ENCODE measurements at places on chromosomes 11 and 22.

GRCh38 chr11:124919898-124920297, 848 bp downstream of the HEPN1 start:
- no peak for DNase-seq

DNA sequence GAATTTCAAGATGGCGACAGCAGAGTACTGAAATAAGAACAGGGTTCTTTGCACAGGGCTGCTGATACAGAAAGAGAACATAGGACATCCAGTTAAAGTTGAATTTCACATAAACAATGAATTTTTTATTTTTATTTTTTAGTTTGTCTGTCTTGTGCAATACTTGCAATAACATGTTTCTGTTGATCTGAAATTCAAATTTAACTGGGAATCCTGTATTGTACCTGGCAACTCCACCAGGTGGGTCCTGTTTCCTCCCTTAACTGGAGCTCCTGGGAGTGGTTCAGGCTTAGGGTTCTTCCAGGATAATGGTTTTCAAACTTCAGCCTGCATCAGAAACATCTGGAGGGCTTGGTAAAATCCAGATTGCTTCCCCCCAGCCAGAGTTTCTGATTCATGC, 14.9 kb upstream of the SERPINH1 start:
- DNase-seq = no peak

- DNase-seq = peak; percentile 68
Observed at GRCh38 chr11:33065445-33066178, 26.2 kb downstream of the TCP11L1 start.

GRCh38 chr22:26477341-26477731, 6.2 kb downstream of the HPS4 start:
- DNase-seq = no peak

DNA sequence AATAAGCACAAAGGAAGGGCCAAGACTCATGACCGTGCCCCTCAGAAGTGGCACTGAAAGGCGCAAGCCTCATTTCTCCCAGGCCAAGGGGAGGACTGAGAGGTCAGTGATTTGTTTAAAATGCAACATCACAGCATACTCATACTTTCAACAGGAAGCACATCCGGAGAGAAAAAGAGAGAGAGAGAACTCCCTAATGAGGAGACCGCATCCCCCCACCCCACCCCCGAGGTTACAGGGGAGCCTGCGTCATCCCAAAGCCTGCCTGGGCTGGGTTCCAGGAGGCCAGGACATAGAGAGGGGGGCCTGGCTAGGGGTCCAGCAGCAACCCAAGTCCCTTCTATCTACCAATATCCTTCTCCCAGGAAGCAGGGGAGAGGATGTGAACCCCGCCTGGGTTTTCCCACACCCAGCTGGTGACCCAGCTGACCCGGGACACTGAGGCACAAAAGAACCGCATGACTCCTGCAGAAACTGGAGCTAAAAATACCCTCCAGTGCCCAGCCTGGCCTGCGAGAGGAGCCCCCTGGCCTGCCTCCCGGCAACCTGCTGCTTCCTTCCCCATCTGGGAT, 3.8 kb downstream of the CSNK1E start:
- no peak for DNase-seq
